ENCODE measurements at places on chromosomes 7 and 10.
A peak's percentile ranks its signal among the peaks of the same experiment; 100 is the strongest.

DNA sequence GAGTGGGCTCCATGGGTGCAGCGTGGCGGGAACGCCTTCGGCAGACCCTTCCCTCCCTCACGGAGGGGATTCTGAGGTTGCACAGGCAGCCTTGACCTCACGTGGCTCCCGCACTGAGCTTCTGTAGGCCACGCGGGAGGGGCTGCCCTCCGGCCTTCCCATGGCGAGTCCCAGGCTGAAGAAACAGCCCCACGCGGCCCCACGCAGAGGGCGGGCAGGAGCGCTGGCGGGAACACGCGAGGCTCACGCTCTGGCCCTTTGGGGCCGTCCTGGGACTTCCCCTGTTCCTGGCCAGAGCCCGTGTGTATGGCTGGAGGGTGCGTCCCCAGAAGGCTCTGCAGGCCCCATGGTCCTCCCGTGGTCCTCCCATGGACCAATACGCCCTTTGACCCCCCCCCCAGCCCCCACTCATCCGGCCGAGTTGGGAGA, 21.7 kb upstream of the NKX6-2 start:
- DNase-seq: no peak

DNA sequence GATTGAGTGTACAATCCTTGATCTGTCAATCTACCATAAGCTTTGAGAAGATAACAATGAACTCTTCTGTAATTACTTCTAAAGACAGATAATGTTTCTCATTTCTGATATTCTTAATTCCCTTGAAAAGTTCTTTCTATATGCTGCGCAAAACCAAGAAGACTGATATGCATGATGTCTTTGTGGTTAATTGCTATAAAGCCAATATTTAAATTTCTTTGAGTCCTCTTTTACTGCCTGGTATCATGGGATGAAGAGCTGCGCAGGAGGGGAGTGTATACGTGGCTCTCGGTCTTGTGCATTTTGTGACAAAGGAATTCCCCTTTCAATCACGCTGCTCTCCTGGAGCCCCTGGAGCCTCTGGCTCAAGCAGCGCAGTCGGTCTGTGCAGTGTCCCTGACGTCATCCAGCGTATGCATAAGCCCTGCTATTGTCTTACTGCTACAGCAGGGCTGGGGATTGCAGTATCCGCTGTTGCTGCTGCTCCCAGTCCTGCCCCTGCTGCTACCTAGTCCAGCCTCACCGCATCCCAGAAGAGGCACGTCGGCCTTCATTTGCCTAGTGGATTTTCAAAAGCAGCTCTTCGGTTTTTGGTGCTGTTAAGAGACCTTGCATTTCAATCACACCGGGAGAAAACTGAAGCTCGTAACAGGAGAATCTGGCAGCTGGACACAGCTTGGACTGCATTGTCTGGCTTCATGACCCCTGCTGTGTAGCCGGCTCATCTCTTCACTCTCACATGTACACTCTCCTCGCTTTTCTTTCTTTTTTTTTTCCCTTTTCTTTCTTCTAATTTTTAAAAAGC, 66.7 kb downstream of the ST7 start:
- peak; percentile 97 for DNase-seq

DNA sequence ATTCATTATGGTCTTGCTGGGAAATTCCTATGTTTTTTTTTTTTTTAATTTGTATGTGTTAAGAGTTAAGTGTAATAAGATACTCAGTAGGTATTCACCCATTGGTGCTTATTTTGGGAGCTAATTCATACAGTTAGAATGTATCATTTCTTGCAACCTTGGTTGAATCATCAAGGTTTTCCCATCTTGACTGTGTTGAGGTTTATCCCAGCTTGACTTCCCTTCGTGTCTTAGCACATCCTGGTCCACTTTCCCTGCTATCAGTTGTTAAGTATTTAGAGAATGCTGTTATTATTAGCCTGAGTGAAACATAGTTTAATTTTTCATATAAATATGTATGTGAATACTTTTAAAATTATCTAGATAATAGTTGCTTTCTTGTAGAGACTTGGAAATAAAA, 20.8 kb downstream of the RALA start:
- no peak for DNase-seq

GRCh38 chr7:32921896-32922295, 30.3 kb upstream of the KBTBD2 start:
- DNase-seq: no peak

DNA sequence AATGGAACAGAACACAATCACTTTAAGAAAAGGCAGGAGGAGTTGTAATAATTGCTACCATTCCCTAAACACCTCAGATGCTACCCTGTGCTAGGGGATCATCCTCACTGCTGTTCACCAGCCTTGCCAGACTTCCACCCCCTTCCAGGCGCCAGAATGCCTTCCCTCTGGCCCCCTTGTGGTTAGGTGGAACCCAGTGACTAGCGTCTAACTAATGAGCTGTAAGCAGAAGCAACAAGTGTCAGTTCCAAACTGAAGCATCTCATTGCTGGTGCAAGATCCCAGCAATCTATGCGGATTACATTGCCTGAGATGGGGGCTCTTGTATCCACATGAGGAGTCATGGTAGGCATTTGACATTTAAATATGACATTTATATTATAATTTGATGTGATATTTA, 86.6 kb downstream of the FRMD4A start:
- no peak for DNase-seq

DNA sequence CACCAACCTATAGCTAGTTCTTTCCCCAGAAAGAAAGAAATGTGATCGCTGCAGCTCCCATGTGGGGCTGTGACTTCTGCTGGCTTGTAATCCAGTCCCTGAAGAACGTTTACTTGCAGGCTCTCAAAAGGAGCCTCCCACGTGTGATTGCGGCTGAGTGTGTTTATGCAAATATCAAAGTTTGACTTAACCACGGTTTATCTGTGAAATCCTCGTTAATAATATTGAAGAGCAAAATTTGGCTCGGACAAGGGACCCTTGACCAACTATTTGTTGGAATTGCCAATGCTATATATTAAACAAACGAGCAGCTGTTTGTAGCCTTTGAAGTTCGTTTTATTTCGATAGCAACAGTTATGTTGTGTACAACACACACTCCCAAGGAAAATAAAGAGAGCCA, 470.1 kb upstream of the NRP1 start:
- no peak for DNase-seq

DNA sequence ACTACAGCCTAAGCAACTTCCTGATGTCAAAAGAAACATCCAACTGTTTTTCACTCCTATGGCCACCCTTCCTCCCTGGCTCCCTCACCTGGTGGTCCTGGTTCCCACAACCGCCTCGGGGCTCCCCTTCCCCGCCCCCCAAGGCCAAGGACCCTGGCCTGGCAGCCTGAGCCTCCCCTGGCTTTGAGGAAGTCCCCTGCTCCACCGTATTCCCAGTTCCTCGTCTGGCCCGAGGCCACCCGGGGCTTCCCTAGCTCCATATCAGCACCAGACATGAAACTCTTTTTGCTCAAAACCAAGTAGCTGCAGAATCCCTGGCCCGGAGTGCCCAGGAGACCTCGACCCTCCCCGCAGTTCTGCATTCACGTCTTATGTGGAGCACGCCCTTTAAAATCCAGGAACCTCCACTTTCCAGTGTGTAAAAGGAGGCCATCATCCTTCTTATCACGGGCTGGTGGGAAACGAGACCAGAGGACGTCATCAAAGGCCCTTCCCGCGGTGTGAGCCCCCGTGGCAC, 82.9 kb downstream of the PRKAG2 start:
- no peak for DNase-seq

DNA sequence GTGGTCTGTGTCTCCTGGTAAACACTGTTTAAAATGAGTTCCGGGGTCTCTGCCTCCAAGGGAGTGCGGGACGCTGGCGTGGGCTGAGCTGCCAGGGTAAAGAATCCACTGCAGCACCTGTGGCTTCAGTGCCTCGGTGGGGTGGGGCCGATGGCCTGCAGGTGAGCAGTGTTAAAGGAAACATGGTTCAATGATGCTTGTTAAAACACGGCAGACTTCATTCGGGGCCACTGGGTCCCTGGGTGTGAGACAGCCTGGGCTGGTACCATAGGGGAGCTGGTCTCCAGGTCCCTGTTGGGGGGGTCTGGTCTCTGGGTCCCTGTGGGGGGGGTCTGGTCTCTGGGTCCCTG, 24.9 kb upstream of the KNDC1 start:
- DNase-seq: no peak

DNA sequence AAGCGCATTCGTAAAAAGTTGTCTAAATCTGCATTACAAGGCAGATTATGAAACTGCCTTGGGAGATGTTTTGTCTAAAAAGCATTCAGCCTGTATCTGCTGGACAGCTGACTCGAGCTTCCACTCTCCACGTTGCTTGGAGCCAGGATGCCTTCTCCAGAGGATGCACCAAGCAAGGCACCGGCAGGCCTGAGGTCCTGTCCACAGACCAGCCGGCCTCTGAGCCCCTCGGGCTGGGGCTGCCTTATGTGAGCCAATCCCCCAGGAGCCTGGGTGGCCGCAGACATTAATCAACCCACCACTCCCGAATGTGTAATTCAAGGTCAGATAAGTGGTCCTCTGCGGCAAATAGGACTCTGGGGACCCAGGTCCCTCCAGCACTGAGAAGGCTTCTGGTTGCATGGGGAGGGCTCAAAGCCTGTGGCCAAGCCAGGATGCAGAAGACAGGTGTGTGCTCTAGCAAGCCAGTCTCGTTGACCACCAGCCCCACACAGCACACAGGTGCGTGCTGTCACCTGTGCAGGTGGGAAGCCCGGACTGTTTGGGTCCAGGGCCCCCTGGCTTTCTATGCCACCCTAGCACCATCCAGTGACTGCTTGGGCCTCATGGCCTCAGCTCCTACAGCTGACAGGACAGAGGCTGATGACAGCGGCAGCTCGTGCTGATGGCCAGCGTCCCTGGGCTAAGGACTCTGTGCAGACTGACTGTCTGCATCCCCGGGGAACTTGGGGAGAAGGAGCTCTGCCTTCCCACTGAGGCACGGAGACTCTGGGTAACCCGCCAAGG, 4.8 kb upstream of the RET start:
- no peak for DNase-seq

DNA sequence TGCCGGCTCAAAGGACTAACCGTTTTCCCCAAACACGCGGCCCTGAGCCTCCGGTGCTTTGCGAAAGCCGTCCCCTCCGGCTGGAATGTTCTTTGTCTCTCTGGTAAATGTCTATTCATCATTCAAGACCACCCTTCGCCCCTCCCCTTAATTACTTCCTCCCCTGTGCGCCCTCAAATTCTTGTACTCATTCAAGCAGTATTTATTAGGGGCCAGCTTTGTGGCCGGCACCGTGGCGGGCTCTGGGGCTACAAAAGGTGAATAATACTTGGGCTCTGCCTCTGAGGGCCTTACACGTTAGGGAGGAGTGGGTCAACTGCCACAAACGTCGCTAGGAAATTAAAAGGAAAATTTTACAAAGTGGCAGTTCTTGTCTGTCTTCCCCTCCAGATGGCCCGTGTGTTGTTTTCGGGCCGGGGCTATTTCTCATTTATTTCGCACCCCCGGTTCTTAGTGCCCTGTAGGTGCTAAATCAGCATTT, 1.5 kb upstream of the MEST start:
- DNase-seq: no peak

DNA sequence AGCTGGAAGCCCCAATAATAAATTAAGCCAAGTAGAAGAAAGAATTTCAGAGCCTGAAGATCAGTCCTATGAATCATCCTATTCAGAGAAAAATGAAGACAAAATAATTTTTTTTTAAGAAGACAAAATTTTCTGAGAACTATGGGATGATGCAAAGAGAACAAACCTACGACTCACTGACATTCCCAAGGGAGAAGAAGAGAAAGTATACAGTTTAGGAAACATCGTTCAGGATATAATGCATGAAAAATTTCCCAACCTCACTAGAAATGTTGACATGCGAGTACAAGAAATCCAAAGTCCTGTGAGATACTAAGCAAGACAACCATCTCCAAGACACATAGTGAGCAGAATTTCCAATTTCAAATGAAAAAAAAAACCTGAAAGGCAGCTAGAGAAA, 150.5 kb downstream of the THSD7A start:
- DNase-seq: no peak

DNA sequence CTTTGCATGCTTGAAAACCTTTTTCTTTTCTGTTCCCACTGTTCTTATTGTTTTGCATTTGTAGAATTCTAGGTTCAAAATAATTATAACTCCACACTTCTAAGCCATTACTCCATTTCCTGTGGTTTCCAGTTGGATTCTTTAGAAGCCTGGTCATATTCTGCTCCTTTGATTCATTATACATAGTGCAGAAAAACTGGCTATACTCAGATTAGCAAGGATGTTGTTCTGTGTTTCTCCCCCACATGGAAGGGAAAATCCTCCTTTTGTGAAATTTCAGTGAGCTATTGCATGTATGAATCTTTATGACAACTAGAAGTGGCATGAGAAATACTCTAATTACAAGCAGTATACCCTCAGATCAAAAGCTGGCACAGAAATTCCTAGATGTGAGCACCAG, 79.5 kb downstream of the SLC13A1 start:
- DNase-seq: no peak

- no peak for DNase-seq
Observed at GRCh38 chr7:95867309-95867708, 95.0 kb downstream of the DYNC1I1 start.

All from Ammon's horn (tissue), 1 donor.